Endothelial cell of coronary artery (primary cell): ENCODE measurements at places on chromosomes 11 and 22. TPM values are rescaled to one million over a fixed set of nuclear protein-coding genes. Genes with fewer than 3 reads are reported as not detected.

The MRPL49 gene
- 31.3 and 37.8 TPM in 2 replicates for total RNA-seq

The MMP8 gene
- total RNA-seq: not detected in 2 replicates

The UBQLN3 gene
- 0.09 TPM in 1 of 2 replicates, not detected in the other for total RNA-seq

The CCDC157 gene
- total RNA-seq: 1.0 and 1.2 TPM in 2 replicates

The CHST1 gene
- 19.0 and 43.4 TPM in 2 replicates for total RNA-seq

The RAPSN gene
- 0.19 and 0.27 TPM in 2 replicates for total RNA-seq

The BTG4 gene
- not detected in 2 replicates for total RNA-seq
